ENCODE measurements at places on chromosomes 6 and 20. TPM values are rescaled to one million over a fixed set of nuclear protein-coding genes. Genes with fewer than 3 reads are reported as not detected.

GRCh38 chr6:135180542-135181332, at the start of gene MYB:
MYB (plus strand) TSS chr6:135181308; CDS start chr6:135181514, 206 bp downstream.
- no peak for DNase-seq

DNA sequence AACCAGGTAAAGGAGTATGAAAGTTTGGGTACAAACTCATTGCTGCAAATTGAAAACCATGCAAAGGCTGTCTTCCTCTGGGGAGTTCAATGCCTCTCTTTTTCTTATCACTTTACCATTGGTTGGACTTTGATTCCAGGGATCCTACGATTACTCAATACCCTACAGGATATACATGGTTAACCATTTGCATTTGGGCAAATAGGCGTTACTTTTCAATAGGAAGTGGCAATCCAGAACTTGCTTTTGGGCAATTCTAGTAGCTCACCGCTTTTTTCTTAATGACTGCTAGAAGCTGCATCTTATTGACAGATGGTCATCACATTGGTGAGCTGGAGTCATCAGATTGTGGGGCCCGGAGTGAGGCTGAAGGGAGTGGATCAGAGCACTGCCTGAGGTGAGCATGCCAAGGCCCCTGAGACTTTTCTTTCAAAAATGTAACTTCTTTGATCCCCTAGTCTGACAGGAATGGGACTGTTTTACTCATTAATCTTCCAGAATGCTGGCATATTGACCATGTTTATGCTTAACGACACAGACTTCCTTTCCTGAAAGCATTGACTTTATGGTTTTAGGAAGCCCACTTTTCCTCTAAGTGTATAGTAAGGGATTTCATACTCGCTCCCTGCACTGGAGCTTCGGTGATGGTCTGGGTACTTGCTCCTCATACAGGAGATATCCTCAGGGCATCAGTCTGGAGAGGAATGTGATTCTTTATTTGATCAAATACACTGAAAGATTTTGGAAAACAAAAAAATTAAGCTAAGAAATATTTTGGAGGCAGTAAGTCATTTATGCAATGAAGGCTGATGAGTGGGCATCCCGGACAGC, at the start of gene CCR6:
CCR6 (plus strand) TSS at position 270 of the 831 bp plus-strand sequence. CDS start 13,039 bp downstream, outside the sequence.
- no peak for DNase-seq

DNA sequence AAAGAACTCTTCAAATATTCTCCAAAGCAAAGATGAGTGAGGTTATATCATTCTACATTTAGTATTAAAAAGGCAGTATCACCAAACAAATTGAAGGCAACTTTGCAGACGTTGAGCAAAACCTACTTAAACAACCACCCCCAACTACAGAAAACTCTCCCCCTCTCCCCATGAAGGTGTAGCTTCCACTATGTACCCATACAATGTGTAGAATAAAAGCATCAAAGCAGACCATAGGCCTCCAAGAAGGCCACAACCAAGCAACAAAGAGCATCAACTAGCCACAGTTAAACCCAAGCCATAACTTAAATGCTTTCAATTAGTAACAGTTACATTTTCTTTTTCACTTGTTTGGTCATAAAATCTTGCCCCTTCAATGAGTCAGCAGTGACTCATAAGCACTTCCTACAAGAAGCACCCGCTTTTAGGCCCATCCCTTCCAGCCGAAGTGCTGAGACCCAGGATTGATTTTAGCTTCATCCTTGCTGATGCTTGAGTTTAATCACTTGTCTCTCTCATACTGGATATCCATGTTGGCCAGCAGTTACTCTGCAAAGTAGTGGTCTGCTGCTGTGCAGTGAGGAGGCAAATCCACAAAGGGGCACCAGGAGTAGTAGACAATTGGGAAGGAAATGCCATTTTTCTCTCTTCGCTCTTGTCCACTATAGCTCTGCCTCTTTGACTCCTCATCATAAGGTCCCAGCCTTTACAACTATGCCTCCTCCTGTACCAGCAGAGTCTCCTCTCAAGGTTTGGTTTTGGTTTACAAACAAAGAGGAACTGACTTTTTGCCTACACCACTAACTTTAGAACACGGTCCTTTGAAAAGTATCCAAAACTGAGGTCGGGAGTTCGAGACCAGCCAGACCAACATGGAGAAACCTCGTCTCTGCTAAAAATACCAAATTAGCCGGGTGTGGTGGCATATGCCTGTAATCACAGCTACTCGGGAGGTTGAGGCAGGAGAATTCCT, 8.4 kb upstream of the NUP153 start:
- DNase-seq: no peak

DNA sequence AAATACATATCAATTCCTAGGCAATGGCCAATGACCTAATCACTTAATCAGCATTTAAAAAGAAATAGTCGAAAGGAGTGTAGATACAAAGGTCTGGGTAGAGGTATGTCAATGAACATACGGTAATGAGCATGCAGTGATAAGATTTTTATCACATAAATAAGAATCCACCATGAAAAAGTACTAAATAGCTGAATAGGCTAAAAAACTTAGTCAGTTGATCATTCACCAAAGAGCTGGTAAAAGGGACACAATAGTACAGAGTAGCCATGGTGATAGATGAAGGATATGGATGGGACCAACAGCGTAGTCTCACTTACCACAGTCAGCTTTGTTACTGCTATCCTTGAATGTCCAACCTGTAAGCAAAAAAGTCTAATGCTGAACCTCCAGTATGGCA, 1018.6 kb upstream of the EYS start:
- no peak for DNase-seq

DNA sequence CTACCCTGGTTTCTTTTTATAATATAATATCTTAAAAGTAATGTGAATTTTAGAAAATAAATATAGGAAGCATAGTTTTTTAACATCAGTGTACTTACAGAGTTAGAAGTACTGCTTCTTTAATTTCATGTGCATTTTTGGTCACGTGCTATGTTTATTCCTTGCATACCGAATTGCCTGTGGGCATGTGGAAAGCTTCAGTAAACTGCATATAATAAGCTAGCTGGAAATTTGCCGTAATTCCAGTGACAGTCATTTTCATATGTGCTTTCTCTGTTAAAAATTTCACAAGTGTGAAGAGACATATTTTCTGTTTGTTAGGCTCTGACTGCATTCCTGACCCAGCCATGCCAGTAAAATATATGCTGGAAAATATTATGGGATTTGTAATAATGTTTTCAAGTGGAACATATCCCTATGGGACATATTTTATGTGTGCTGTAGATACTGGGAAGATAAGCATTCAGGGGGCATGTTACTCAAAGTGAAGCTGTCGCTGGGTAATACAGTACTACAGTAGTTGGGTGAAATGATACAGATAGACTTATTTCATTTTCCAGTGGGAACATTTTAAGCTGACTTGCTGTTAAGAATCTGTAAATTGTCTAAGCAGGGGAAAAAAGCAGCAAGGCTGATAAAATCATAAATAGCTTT, 616.7 kb downstream of the FRK start:
- no peak for DNase-seq

The CD40 gene
- 29.0 TPM for total RNA-seq
